ENCODE measurements at places on chromosomes 5 and 9.
A peak's percentile ranks its signal among the peaks of the same experiment; 100 is the strongest.

GRCh38 chr9:127838375-127839078, 15.9 kb downstream of the ENG start:
- no peak for DNase-seq

DNA sequence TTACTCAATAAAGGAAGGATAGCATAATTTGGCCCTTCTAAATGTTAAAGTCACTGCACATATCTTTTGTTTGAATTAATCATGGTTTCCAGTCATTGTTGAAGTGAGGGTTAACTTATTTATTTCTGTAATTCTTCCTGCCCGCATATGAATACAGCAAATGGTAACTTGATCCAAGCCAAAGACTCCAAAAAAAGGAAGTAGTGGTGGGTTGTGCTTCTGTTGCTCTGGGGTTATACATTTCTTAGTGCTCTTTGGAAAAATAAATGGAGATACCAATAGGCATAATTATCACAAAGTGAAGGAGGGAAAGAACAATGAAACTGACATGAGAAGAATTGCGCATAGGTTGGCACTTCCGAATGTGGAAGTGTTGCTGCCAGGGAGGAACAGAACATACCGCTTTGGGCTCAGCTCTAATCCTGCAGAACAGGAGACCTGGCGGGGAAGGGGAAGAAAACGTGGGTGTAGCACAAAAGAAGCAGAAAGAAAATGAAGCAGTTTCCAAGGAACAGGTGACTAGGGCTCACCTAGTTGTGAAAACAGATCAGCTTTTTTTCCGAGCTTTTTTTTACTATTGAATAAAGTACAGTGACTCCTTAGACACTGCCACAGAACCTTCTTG, 69.7 kb upstream of the TAF11L2 start:
- DNase-seq, result peak; percentile 33

- peak; percentile 64 for DNase-seq
Measured at GRCh38 chr5:10684303-10685086, 76.5 kb downstream of the DAP start.

GRCh38 chr5:57313716-57314115, 139.9 kb downstream of the GPBP1 start:
- no peak for DNase-seq

DNA sequence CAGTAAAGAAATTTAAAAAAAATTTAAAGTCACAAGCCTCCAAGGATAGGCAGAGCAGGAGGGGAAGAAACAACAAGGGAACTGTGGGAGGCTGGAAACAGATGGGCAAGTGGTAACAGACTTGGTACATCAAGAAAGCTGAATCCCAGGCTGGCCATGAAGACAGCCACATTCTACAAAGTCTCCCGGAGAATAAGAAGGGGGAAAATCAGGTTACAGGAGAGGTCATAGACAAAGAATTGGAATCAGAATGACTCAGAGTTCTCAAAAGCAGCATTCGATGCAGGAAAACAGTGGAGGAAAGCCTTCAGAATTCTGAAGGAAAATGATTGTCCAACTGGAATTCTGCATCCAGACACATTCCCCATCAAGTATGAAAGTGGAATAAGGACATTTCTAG, 129.7 kb downstream of the ADAMTS2 start:
- DNase-seq, result no peak

DNA sequence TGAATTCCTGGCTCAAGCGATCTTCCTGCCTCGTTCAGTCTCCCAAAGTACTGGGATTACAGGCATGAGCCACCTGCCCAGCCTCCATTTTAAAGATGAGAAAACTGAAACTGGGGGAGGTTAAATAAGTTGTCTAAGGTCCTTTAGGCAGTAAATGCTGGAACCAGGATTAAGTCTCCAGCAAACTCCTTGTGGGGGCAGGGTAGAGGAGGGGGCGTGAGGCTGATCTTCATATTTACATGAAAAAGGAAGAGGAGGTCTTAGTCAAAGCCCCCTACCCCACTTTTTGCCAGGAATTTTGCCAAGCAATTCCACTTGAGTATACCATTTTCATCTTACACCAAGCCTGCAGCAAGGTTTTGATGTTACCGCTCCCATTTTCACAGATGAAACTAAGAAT, 76.6 kb upstream of the NR4A3 start:
- no peak for DNase-seq

GRCh38 chr5:137758715-137759306, 4.6 kb upstream of the HNRNPA0 start:
- DNase-seq, result no peak

DNA sequence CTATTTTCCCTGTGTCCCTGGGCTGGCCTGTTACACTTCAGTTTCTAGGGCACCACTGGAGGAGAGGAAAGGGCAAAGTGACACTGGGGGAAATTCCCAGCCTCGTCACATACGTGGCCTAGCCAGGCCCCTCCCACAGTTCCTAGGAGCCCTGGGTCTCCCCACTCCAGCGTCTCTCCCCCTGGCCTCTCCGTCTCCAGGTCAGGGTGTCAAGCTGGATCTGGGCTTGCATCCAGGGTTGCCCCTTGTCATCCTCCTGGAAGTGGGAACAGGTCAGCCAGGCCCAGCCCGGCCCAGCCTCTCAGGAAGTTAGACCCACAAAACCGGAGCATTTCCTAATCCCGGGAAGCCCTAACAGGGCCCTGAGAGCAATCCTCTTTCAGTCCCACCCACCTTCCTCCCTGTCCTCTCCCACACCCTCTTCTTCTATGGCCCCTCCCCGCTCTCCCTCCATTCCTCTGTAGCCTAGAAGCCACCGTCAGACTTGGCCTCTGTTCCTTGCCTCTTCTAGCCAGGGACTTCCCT, 4.7 kb upstream of the TNIP1 start:
- no peak for DNase-seq

GRCh38 chr5:154844809-154845208, 5.6 kb downstream of the FAXDC2 start:
- no peak for DNase-seq

- DNase-seq, result no peak
Measured at GRCh38 chr9:16120231-16120641, 567.4 kb downstream of the CCDC171 start.

GRCh38 chr5:164722702-164723101, 1217.3 kb downstream of the MAT2B start:
- no peak for DNase-seq

Measured in NCI-H2171 treated with DMSO at 0.1 percent for 48 hours (cell line).